Mesothelial cell of epicardium (in vitro differentiated cells): ENCODE measurements at places on chromosomes 2 and 18.

- no peak for DNase-seq
Observed at GRCh38 chr2:140353541-140353940, 1573.4 kb upstream of the NXPH2 start.

- DNase-seq: no peak
Observed at GRCh38 chr18:43013486-43013885, 102.0 kb downstream of the RIT2 start.

GRCh38 chr2:207091176-207091575 lies 74.6 kb downstream of the KLF7 start:
- no peak for DNase-seq

- DNase-seq: no peak
Observed at GRCh38 chr2:100302585-100302892, 19.8 kb downstream of the LONRF2 start.

- DNase-seq: no peak
Observed at GRCh38 chr2:110688594-110689091, 10.8 kb upstream of the BUB1 start.

- no peak for DNase-seq
Observed at GRCh38 chr2:28606986-28607441, 111.2 kb downstream of the PLB1 start.

DNA sequence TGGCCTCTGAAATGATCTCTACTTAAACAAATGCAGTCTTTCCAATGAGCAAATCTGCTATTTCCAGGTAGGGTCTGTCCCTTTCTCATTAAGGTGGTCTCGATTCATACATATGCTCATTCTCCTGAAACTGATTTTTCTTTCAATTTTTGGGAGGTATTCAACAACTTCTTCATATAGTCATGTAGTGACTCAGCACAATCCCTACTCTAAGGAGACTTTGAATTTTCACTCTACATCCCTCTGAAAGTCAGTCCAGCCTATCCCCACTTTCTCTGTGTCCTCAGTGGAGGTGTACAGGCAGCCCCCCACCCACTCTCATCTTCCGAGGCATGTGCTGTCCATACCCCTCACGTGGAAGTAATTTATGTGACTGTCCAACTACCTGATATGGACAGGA lies 99.9 kb upstream of the ACAA2 start:
- no peak for DNase-seq

GRCh38 chr2:170503563-170503962 lies 211.6 kb upstream of the SP5 start:
- no peak for DNase-seq

DNA sequence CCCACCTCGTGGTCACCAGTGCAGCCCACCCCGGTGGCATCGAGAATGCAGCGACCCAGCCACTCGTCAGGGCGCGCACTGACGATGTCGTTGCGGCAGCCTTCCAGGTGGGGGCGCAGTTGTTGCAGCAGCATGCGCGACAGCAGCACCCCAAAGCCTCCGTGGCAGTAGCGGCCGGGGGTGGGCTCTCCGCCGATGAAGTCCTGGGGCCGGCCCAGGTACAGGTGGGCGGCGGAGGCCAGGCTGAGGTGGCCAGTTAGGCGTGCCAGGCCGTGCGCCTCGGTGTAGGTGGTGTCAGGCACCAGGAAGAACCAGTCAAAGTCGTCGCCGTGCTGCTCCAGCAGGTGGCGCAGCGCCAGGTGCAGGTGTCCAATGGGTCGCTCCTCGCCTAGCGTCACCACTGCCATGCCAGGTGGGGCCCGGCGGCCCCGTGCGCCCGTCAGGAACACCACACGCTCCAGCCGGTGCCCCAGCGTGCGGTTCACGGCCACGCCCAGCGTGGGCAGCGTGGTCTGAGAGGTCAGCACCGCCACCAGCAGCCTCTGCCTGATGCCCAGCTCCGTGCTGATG lies 1.9 kb downstream of the CHPF start:
- peak; percentile 79 for DNase-seq
